Endothelial cell of coronary artery (primary cell): ENCODE measurements at places on chromosomes 7 and 10. TPM values are rescaled to one million over a fixed set of nuclear protein-coding genes. Genes with fewer than 3 reads are reported as not detected.

Gene NKX2-3
- not detected in 2 replicates for total RNA-seq

Gene ACTL6B
- not detected in 2 replicates for total RNA-seq

Gene EIF5AL1
- total RNA-seq: 0.38 and 0.45 TPM in 2 replicates

Gene TLX1
- total RNA-seq: 0.18 TPM in 1 of 2 replicates, not detected in the other

Gene BCCIP
- total RNA-seq: 44.0 and 64.2 TPM in 2 replicates

Gene A1CF
- not detected in 2 replicates for total RNA-seq

Gene PUS7
- total RNA-seq: 26.5 and 27.2 TPM in 2 replicates

Gene PON3
- 0.09 and 0.66 TPM in 2 replicates for total RNA-seq

Gene ZNF239
- total RNA-seq: 0.99 and 2.9 TPM in 2 replicates

Gene PSD
- 0.09 and 0.28 TPM in 2 replicates for total RNA-seq
